ENCODE measurements at places on chromosomes 5 and 9. TPM values are rescaled to one million over a fixed set of nuclear protein-coding genes. Genes with fewer than 3 reads are reported as not detected.

DNA sequence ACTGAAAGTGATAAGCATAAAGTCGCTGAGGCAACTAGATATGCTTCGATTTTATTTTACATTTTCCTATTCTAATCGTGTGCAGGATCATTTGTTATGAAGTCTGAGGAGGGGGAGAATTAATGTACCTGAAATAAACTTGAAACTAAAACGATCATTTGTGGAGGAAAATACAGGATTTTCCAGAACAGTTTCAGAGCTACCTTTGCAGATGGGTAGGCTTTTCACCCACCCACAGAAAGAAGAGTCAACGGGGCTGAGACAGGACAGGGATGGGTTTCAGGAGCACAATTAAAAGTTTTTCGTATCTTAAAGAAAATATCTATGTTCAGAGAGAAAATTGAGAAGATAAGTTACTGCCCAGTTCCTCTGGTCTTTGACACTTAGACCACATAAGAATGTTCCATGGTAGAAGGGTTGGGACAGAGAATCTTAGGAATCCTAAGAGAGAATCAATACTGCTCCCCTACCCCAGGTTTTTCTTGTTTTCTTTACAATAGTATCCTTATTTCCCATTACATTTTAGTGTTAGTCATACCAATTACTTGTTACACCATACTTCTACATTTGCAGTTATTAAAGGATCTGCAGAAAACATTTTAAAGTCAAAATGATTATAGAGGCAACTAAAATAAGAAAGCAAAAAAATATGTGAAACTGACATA lies 211.4 kb downstream of the DEPDC1B start:
- DNase-seq, result no peak

QRFP gene
- not detected for polyA plus RNA-seq

DNA sequence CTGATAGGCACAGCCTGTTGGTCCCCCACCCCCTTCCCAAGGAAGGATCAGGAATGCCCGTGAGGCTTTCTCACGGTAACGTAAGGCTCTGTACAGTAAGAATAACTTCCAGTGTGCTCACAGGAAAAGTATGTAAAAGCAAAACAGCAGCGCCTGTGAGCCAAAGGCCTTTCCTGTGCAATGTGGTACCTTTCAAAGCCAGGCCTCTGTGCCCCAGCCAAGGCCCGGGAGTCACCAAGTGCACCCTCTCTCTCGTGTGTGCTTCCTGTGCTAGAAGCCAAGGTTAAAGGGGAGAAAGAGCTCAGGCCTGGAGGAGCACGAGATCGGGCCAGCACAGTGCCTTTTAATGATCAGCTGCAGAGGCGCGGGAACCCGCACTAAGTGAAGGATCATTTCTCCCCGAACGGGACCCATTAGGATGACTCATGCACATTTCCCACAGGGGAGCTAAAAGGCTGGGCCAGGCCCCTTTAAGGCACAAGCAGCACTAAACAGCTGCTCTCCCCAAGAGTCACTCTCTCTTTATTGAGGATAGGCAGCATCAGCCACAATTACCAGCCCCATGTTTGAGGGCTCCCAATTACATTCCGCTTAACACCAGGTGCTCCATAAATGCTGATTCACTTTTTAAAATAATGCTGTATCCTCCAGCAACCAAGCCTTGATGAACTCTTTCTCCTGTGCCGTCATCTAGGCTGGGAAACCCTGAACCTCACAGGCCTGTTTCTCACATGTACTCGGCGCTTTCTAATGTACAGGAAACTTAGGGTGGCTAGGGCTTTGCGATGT lies 42.8 kb downstream of the SHB start:
- DNase-seq, result peak; percentile 72

GRCh38 chr9:81079055-81079454 lies 610.3 kb downstream of the TLE1 start:
- DNase-seq, result no peak
